ENCODE measurements at places on chromosomes 16 and 17. TPM values are rescaled to one million over a fixed set of nuclear protein-coding genes. Genes with fewer than 3 reads are reported as not detected.

The DOC2A gene
- not detected for total RNA-seq

The RAB11FIP4 gene
- total RNA-seq = 0.44 TPM

The DNAAF8 gene
- total RNA-seq = 0.57 TPM

The STH gene
- not detected for total RNA-seq

The SRSF2 gene
- total RNA-seq = 305 TPM

The KRT23 gene
- not detected for total RNA-seq

The OTOP2 gene
- total RNA-seq = not detected

The TP53TG3 gene
- total RNA-seq = not detected

The TERB1 gene
- not detected for total RNA-seq

The TBC1D3L gene
- total RNA-seq = 3.1 TPM
